Stimulated activated CD4-positive, alpha-beta T cell treated with anti-CD3 and anti-CD28 coated beads, TNF-alpha, amount 100 ng/mL, for 4 hours (primary cell): ENCODE measurements at places on chromosomes 2 and 18.
A peak's percentile ranks its signal among the peaks of the same experiment; 100 is the strongest.

DNA sequence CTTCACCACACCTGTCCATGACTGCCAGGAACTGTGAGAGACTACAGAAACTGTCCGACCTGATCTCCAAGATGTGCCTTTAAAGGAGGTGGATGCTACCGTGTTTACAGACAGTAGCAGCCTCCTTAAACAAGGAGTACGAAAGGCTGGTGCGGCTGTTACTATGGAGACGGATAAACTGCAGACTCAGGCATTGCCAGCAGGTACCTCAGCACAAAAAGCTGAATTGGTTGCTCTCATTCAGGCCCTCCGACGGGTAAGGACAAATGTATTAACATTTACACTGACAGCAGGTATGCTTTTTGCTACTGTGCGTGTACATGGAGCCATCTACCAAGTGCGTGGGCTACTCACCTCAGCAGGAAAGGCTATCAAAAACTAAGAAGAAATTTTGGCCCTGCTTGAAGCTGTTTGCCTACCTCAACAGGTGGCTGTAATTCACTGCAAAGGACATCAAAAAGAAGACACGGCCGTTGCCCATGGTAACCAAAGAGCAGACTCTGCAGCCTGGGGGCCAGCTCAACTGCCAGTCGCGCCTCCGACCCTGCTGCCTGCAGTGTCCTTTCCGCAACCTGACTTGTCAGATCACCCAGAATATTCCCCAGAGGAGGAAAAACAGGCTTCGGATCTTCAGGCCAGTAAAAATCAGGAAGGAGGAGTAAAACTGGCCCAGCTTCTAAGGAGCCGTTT is 30.9 kb downstream of the SKA1 start:
- DNase-seq: no peak

GRCh38 chr2:102101849-102102635 is 40.5 kb upstream of the IL1R1 start:
- DNase-seq: no peak

- DNase-seq: peak; percentile 45
Observed at GRCh38 chr18:12904012-12904516, 20.0 kb upstream of the PTPN2 start.

GRCh38 chr2:68693951-68694350 is 40.7 kb upstream of the ARHGAP25 start:
- no peak for DNase-seq

DNA sequence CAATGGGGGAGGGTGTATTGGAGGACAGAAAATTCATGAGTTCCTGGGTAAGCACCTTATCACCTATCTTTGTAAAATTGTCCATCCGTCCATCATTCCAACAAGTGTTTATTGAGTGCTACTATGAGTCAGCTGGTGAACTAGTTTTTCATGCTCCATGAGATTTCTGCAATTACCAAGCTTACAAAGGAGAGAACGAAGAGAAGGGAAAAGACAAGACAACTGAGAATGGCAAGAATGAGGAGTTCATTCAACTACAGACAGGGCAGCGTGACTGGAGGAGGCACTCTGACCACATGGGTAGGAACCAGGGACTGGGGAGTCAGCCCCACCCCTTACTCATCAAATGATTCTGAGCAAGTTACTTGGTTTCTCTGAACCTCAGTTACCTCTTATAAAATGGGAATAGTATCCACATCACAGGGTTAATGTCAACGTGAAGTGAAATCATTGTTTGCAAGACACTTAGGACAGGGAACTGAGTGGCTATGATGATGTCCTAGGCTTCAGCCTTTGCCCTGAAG is 18.6 kb upstream of the TXNDC2 start:
- no peak for DNase-seq

DNA sequence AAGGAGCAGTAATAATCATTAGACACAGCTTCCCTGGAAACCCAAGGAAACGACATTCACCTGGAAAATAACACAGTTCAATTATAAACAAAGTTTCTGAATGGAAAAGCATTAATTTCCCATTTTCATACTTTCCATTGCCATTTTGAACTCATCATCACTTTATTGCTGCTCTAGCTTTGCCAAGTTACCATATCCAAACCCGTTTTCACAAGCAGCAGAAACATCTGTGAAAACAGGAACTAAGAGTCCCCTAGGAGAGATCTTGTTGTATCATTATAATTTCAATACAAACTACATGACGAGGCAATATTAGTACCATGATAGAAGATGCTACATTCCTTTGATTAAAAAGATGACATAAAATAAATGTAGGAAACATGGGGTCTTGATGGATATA is 597.0 kb upstream of the NRXN1 start:
- DNase-seq: no peak

DNA sequence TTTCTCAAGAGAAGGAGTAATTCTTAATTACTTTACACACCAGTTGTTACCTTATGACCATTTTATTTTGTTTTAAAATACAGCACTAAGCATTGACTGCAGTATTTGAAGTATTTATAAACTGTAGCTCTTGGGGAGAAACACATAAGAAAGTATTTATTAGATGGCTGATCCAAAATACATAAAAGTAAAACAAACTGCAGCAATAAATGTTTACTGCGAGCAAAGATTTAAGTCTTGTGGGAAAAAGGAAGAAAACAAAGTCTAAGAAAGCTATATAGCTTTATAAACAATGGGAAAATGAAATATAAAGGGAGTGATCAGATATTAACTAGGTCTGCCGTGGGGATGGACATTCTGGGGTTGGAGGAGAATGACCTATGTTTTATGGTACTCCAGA is 347.2 kb upstream of the ZC3H15 start:
- no peak for DNase-seq

- DNase-seq: no peak
Observed at GRCh38 chr2:189782221-189782671, 1.9 kb downstream of the ORMDL1 start.

GRCh38 chr18:53283708-53284107 is 940.8 kb downstream of the MBD2 start:
- DNase-seq: no peak

- no peak for DNase-seq
Observed at GRCh38 chr2:165070076-165070475, 114.8 kb upstream of the SLC38A11 start.

DNA sequence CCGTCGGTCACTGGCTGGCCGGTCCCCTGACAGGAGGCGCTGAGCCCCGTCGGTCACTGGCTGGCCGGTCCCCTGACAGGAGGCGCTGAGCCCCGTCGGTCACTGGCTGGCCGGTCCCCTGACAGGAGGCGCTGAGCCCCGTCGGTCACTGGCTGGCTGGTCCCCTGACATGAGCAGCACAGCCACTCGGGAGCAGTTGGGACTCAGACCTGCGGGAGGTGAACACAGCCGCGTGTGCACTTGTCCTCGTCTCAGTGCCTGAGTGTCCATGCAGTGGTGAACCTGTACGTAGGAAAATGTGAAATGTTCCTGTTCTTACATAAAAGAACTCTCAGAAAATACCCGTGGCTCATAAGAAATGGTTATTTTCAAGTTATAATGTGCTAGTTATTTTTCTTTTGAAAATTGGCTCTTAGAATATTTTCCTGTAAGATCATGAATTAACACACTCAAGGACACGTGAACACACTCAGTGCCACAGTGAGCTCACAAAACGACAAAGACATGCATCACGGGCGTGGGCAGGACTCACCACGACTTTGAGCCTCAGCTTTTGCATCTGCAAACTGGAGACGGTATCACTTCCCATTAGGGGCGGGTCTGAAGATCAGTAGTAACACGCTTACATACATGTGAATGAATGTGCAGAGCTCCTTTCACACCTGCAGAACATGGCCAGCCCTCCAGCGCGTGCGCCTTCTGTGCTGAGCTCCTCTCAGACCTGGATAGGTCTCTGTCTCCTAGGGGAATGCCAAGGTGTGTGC is 21.1 kb upstream of the NFATC1 start:
- no peak for DNase-seq

DNA sequence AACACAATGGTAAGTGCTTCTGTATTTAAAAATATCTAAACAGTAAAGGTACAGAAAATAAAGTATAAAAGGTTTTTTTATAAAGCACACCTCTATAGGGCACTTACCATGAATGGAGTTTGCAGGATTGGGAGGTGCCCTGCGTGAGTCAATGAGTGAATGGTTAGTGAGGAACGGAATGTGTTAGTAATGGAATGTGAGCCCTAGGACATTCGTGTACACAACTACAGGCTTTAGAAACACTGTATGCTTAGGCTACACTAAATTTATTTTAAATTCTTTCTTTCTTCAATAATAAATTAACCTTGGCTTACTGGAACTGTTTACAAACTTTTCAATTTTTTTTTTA is 337.9 kb upstream of the SLC39A10 start:
- no peak for DNase-seq

DNA sequence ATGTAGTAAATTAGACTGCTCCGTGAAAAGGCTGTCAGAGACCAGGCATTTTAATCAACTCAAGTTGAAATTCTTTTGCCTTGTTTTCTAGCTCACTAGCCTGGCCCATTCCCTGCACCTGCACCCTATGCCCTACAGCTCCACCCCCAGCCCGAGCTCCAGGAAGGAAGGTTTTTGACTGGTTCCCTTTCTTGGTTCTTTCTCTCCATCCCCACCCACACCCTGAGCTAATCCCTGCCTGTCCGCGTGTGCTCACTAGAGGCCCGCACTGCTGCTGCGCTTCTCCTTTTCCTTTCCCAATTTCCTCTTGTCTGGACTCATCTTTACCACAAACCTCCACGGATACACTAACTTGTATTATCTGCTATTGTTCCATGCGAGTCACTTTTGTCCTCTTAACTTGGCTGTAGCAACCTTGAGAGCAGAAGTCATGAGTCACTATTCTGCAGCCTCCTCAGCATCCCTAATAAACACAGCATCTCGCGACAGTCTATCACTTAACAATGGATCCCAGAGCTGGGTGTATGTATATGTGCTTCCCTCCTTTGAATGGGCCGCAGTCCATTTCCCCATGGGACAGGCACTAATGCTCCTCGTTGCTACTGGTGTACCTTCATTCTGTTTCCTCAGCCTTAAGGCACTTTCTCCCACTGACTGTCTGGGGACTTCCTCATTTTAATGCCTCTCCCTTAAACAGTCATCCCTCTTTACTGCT is 36.5 kb downstream of the COLEC12 start:
- DNase-seq: no peak

GRCh38 chr2:105573490-105573889 is 171.2 kb upstream of the NCK2 start:
- no peak for DNase-seq

DNA sequence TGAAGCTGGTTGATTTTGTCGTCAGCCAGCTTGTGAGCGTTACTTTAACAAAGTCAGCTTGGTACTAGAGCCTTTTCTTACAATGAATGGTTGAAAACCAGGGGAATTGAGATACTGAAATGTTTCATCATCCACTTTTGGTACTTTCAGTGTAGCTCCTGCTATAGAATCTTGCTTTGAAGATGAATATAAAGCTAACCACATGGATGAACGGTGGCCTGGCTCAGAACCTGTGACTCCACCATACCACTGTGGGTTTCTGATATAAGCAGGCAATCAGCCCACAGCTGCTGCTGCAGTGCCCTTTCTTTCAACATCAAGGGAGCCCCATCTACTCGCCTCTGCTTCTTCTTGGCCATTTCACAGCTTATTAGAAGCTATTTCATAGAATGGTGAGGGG is 53.2 kb upstream of the GPR45 start:
- no peak for DNase-seq

- DNase-seq: no peak
Observed at GRCh38 chr2:44713170-44713569, 228.3 kb upstream of the SIX3 start.

GRCh38 chr2:86673011-86673410 is 47.1 kb upstream of the RMND5A start:
- no peak for DNase-seq

DNA sequence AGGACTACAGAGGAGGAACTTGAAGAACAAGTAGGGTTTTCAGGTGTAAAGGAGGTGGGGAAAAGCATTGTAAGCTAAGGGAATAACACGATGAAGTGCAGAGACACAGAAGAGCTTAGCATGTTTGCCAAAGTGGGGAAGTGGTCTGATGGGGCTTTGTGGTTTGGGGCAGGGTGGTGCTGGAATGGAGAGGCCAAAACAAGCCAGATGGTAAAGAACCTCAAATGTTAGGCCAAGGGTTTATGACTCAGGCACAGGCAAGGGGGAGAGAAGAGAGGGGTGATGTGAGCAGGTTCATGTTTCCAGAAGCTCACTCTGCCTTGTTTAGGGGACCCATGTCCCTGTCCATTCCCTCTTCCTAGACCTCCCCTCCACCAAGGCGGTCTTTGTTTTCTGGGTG is 104.5 kb upstream of the YWHAQ start:
- no peak for DNase-seq

GRCh38 chr2:240789051-240789453 is 31.0 kb downstream of the KIF1A start:
- no peak for DNase-seq

GRCh38 chr2:230781130-230781797 is 68.6 kb downstream of the CAB39 start:
- no peak for DNase-seq

- no peak for DNase-seq
Observed at GRCh38 chr2:237180987-237181386, 95.3 kb downstream of the COPS8 start.

DNA sequence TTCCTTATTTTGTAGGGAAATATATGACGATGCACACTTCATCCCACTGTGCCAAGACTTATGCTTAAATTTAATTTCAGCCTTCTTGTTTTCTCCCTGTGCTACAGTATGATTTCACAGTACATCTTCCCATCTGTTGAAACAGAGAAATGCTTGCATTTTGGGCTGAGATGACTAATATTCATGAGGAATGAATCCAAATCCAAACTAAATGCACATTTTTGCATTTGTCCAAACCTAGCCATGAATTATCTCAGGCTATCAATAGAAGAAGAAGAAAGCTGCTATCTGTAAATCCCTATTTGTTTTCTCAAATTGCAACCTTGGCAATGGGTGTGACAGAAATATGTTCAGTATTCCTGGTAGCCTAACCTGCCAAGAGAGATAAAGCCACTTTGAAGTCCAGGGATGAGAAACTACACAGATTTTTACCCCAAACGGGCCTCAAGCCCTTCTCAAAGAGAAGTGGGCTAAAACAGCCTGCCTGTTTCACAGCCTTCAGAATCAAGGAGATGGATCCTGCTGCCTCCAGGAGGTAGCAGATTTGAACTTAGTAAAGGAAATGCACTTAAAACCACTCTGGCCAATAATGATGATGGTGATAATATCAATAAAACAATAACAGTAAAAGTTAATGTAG is 306.9 kb upstream of the NT5C1B start:
- DNase-seq: no peak

- DNase-seq: no peak
Observed at GRCh38 chr2:57892920-57893319, 153.7 kb upstream of the VRK2 start.

- DNase-seq: no peak
Observed at GRCh38 chr18:24875777-24876176, 415.3 kb downstream of the HRH4 start.

- DNase-seq: peak; percentile 59
Observed at GRCh38 chr2:15560988-15561573, at the start of gene NBAS. NBAS (minus strand) TSS chr2:15561334; CDS start chr2:15561304, 30 bp downstream.
